Sigmoid colon (tissue), 7 donors: ENCODE measurements at places on chromosomes 1 and 21. TPM values are rescaled to one million over a fixed set of nuclear protein-coding genes. Genes with fewer than 3 reads are reported as not detected.
A peak's percentile ranks its signal among the peaks of the same experiment; 100 is the strongest.

GRCh38 chr21:15703932-15704331, 25.9 kb upstream of the USP25 start:
- no peak for DNase-seq

- no peak for DNase-seq
Observed at GRCh38 chr1:21027805-21028204, 148.9 kb downstream of the EIF4G3 start.

ETS2 gene
- 83.3 TPM for polyA plus RNA-seq

GRCh38 chr1:234668577-234668955, 58.6 kb upstream of the IRF2BP2 start:
- DNase-seq: no peak

DNA sequence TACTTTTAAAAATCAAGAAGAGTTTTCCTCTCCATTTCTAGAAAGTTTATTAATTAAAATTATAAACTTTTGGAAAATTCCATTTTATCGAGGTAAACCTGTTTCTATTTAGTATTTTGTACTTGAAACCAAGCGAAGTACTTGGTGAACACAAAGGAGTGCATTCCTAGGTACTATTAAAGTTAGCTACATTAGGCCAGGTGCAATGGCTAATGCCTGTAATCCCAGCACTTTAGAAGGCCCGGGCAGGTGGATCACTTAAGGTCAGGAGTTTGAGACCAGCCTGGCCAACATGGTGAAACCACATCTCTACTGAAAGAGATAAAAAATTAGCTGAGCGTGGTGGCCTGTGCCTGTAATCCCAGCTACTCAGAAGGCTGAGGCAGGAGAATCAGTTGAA, 292.2 kb downstream of the NTNG1 start:
- DNase-seq: no peak

GRCh38 chr21:36584980-36585940, 105.3 kb upstream of the CLDN14 start:
- DNase-seq: no peak

- DNase-seq: no peak
Observed at GRCh38 chr1:6950001-6950765, 164.9 kb downstream of the CAMTA1 start.

DHDDS gene
- 46.2 TPM for polyA plus RNA-seq

BARHL2 gene
- not detected for polyA plus RNA-seq

DNA sequence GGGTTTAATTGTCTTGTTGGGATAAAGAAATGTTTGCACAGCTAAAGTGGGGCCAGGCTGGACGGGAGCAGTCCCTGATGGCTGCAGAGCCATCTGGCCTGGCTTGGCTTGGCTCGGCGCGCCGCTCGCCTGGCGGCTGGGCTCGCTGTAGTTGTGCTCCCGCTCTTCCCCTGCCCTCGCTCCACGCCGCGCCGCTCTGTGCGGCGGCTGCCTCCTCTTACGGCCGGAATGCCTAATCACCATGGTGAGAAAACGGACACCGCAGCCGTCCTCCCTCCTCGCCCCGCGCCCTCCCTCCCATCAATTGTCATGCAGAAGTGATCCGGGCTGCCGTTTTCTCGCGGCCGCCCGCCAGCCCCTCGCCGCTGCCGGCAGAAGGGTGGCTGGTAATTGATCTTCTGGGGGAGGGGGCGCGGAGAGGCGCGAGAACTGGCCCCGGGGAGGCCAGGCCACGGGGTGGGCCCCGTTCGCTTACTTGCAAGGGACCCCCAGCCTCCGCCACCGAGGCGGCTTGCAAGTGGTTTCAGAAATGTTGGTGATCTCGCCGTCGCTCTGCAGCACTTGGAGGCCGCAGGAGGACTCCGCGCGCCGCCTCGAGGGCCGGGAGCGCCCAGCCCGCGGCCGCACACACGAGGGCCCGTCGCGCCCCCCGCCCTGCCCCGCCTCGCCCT, 12.4 kb downstream of the RNF220 start:
- DNase-seq: no peak

DNA sequence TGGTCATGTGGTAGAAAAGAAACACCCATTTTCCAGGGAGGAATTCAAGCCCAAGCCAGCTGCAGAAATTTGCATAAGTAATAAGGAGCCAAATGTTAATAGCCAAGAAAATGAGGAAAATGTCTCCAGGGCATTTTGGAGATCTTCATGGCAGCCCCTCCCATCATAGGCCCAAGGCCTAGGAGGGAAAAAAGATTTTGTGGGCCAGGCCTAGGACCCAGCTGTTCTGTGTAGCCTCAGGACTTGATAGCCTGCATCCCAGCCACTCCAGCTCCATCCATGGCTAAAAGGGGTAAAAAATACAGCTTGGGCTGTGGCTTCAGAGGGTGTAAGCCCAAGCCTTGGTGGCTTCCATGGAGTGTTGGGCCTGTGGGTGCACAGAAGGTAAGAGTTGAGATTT, 21.4 kb upstream of the LYPD8 start:
- no peak for DNase-seq

DNA sequence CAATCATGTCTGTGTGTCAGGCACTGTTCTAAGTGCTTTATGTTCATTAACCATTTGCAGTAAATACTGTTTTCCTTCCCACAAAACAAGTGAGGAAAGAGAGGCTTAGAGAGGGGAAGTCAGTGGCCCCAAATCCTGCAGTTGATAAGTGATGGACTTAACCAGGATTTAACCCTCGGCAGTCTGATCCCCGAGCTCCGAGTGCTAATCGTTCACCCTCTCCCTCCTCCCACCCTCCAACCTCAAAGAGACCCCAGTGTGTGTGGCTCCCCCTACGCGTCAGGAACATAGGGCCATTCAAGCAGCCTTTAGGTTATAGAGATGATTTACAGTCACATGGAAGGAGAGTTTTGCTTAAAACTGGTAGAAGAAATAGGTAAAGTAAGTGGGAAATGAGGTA, 47.2 kb downstream of the SCCPDH start:
- DNase-seq: no peak

GRCh38 chr1:21338573-21339355, 48.5 kb upstream of the ECE1 start:
- peak; percentile 95 for DNase-seq

G0S2 gene
- polyA plus RNA-seq: 25.2 TPM

- no peak for DNase-seq
Observed at GRCh38 chr21:34046917-34047316, 26.5 kb upstream of the MRPS6 start.

DISC1 gene
- polyA plus RNA-seq: 2.7 TPM

DNA sequence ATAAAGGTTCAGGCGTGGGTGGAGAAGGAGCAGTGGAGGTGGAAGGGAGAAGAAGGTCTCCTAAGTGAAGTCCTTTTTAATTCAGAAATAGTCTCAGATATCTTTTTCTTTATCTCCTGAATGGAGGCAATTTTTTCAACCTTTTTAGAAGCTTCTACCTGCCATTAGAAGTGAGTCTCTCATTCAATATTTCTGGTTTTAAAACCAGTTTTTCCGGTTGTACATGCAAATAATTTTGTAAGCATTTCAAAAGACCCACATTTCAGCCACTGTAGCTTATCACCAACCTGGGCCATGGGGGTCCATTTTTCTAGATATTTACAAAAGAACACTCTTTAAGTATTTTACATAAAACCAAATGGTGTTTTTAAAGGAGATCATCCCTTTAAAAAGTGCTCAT, 1280.2 kb downstream of the NCAM2 start:
- no peak for DNase-seq

KRTAP19-3 gene
- polyA plus RNA-seq: not detected

GUCA2A gene
- 476 TPM for polyA plus RNA-seq

RAB29 gene
- 6.9 TPM for polyA plus RNA-seq

DNA sequence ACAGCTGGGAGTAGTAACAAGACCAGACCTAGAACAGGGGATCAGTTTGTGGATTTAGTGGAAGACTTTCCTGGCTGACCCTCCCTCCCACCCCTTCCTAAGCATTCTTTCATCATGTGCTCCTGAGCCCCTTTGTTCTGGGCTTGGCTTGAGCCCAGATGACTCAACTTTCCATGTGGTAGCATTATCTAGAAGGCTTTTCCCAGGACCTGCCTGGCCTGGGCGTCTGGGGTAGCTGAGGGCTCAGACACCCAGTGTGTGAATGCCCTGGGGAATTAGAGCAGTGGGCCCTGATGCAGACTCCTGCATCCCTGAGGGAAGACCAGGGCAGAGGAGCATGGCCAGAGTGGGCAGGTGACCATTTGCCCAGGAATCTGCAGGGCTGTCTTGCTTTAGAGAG, 44.1 kb upstream of the TSPAN2 start:
- no peak for DNase-seq

RNF220 gene
- 80.6 TPM for polyA plus RNA-seq

DNA sequence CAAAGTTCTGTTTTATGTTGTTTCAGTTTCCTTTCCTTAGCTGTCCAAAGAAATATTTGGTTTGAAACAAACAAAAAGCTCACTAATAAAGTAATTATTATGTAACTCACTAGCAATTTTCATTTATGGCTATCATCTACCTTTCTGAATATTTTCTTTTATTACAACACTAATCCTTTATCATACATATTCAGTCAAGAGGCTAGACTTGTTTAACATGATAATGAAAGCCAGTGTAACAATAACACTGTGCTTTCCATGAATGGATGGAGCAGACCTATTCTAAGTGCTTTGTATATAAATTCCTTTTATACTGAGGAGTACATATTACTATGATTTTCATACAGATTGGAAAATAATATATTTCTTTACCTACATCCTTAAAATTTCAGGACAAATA, 972.8 kb upstream of the ADGRL4 start:
- no peak for DNase-seq

DNA sequence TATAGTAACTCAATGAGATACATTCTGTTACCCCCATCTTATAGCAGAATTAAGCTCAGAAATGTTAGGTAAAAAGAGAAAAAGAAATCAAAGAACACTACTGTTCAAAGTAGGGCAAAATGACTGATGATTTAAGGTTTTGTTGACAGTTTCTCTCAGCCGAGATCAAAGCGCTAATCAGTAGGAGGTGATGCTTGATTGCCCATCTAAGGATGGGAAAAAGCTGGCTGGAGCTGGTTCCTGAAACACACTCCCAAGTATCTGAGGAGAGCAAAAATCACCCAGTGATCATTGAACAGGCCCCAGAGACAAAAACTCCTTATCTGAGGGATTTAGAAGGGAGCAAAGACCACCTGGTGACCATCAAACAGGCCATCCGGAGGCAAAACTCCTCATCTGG, 64.5 kb upstream of the CSF1 start:
- DNase-seq: no peak

DNA sequence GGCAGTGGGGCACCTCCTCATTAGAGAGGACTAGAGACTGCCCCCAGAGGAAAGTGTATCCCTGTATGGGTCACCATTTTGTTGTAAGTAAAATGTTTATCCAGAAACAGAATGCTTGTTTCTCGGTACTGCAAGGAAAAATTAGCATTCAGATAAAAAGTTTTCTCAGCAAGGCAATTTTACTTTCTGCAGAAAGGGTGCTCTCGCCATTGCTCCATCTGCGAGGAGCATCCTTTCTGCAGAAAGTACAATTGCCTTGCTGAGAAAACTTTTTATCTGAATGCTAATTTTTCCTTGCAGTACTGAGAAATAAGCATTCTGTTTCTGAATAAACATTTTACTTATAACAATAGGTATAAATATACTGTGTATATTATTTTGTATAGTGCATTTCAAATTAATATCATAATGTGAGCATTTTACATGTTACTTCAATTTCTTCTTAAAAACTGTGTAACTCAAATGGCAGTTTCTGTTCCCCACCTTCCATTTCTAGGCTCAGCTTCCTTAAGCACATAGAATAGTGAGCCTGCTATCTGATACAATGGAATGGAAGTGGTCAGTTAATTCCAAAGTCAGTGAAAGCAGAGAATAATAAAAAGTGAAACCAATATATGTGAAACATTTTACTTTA, 76.5 kb upstream of the DESI2 start:
- no peak for DNase-seq

DNA sequence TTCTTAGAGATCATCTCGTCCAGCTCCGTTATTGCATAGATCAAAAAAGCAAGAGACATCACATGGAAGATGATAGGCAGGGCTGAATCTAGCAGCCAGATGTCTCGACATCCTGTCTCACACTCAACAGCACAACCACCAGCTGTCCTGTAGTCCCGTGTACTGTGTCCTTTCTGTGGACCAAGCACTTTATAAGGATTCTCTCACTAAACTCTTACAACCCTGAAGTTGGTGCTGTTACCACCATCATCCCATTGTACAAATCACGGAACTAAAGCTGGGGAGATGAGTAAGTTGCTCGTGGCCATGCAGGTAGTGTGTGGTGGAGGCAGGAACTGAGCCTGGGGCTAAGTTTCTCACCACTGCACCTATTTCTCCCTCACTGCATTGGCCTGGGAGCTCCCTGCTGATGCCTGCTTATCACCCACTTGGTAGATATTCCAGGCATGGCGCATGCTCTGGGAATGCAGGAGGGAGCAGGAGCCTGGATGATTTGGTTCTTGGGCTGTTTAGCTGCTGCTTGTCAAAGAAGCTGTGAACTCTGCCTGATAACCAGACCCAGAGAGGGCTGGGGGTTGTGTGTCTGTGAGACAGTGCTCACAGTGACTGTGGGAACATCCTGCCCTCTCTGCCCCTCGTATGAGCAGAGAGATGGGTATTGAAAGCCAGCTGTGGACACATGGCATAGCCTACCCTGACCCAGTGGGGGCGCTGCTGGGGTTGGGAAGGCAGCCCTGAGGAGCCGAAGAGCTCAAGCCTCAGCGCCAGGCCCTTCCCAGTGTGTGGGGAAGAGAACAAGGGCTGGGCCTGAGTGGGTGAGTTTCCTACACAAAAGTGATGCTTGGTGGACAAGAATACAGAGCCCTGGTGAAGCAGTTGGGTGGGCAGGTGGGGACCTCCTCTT, 13.6 kb downstream of the PPFIA4 start:
- DNase-seq: no peak

DNA sequence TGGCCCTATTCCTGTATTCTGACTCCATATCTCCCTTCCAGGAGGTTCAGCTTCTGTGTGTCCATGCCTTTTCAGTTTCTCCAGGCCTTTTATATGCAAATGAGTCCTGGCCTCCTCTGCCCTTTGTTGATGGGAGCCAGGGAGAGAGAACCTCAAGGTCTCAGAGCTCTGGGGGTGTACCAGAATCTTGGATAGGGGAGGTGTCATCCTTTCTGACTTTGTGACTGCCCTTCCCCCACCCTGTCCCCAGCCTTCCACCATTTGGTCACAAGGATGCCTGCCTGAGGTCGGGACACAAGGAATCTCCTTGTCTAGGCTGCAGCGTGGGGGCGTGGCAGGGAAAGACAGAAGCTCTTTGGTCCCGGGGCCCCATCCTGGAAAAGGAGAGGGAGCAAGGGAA, 18.6 kb downstream of the LURAP1 start:
- peak; percentile 70 for DNase-seq

- DNase-seq: peak; percentile 71
Observed at GRCh38 chr1:244349103-244349531, 102.6 kb downstream of the ADSS2 start.

GRCh38 chr1:51301152-51301843, 29.1 kb downstream of the TTC39A start:
- DNase-seq: peak; percentile 47

GRCh38 chr1:30877205-30877912, 31.2 kb downstream of the SDC3 start:
- DNase-seq: peak; percentile 96

NBPF26 gene
- polyA plus RNA-seq: 3.0 TPM

DNA sequence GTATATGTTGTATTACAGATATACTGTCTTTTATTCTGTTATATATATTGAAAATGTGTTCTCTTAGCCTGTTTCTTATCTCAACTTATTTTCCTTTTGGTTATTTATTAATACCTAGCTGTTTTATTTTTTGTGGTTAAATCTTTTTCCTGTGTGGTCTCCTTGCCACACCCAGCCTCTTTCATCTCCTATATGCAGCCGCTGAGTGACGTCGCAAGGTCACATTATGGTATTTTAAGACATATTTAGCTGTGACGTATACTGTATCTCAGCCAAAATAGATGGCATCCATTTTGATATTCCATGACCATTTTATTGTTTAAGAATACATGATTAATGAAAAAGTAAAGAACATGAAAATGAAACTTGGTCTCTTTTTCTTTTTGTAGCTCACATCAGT, 29.1 kb downstream of the CENPF start:
- no peak for DNase-seq
